ENCODE measurements at places on chromosomes 16 and 17.

- no peak for DNase-seq
Observed at GRCh38 chr16:23035240-23035639, 114.0 kb downstream of the USP31 start.

DNA sequence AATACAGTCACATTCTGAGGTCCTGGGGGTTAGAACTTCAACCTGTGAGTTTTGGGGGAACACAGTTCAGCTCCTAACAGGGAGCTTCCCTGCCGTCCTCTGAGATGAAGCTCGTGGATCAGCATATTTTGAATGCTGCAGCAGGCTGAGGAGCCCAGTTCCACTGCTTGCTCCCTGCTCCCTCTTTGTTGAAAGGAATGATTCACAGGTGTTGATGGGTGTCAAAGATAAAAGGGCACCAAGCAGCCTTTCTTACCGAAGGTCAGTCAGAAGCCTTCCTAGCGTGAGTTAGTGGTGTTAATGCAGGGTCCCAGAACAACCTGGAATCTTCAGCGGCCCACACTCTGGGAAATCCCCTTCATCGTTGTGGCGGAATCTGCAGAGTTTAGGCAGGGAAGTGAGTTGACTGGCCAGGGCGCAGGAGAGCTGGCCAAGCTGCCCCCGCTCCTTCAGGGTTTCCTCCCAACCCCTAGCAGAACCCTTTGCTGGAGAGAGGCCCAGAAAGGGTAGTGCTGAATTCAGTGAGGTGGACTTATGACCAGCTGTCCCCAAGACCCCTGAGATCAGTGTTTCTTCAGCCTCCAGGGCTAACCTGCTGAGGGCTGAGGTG, 114.8 kb downstream of the GNAO1 start:
- DNase-seq, result no peak

DNA sequence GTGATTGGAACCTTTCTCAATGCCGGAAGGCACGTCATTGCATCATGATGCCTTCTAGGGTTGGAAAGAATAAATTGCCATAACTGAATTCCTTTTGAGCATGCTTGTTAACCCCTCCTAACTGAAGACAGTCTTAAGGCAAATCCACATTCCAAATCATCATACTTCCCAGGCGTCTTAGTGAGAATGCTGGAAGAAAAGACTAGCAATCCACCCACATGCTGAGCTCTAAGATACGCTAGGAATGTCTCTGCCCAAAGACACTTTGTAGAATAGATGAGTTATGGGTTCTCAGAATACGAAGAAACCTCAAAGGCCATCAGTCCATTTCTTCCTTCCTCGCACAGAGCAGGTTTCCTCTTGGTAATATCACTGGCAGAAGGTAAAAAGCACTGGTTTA, 486.5 kb downstream of the HS3ST4 start:
- DNase-seq, result no peak

GRCh38 chr17:1422885-1423284, 22.9 kb upstream of the YWHAE start:
- DNase-seq, result peak; percentile 75

- no peak for DNase-seq
Observed at GRCh38 chr16:31094088-31094423, 541 bp downstream of the VKORC1 start.

GRCh38 chr16:57264950-57265371, 19.5 kb downstream of the PLLP start:
- no peak for DNase-seq

DNA sequence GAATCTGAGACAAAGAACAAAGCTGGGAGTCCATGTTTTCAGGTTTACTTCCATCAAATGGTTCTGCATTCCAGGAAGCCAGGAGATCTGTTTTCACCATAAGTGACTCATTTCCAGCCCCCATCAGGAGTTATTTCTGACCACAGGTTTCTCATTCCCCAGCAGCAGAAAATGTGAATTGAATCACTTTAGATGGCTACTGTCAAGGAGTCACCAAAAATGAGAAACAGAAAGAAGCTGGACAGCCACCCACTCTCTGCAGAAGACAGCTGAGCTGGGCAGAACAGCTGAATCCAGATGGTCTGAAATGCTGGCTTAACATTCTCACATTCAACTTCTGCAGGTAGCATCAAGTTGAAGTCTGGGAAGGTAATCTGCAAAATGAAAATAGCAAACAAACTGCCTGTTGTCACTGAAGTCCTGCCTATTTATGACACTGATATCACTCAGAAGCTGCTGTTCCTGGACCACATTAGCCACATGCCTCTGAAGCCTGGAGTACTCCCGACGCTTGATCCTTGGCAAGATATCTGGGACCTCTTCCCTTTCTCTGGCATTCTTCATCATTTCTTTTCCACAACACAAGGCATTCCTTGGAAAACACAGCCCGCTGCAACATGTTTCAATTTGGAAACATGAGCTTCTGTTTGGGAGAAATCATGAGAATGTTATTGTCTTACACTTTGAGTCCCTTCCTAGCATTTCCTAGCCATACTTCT, 15.3 kb downstream of the CCL11 start:
- DNase-seq, result no peak

- DNase-seq, result no peak
Observed at GRCh38 chr17:38894276-38894675, 24.4 kb downstream of the LASP1 start.

DNA sequence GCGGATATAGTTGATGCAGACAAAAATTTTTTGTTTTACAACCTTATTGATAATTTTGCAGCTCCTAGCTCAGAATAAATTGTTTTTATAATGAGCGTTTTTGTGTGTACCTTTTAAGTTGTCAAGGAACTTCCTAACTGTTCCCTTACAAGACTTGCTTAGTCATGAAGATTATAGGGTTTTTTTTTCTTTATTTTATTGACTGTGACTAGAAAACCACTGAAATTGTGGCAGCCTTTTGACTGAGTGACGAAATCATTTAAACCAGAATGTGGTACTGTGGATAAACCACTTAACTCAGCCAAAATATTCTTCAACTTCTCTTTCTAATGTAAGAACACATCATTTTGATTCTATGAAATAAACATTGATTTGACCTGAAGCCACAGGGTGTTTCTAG, 40.8 kb upstream of the VPS4A start:
- DNase-seq, result no peak

DNA sequence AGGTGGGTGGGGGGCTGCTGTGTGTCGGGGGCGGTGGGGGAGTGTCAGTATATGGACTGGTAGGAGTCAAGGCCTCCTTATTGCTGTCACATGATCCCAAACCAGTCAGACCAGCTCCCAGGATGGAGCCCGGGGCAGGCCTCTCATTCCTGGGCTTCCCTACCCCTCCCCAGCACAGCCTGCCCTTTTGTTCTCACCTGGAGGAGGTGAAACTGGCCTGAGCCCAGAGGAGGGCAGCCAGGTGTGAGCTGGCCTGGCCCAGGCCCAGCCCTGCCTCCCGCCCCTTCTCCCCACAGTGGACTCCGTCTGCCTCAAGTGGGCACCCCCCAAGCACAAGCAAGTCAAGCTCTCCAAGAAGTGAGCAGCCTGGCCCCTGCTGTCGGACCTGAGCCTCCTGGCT, 4.6 kb downstream of the PRSS8 start:
- no peak for DNase-seq

GRCh38 chr17:55458978-55459377, 37.3 kb upstream of the MMD start:
- no peak for DNase-seq

GRCh38 chr17:32627239-32627996, 140.6 kb downstream of the CDK5R1 start:
- no peak for DNase-seq

DNA sequence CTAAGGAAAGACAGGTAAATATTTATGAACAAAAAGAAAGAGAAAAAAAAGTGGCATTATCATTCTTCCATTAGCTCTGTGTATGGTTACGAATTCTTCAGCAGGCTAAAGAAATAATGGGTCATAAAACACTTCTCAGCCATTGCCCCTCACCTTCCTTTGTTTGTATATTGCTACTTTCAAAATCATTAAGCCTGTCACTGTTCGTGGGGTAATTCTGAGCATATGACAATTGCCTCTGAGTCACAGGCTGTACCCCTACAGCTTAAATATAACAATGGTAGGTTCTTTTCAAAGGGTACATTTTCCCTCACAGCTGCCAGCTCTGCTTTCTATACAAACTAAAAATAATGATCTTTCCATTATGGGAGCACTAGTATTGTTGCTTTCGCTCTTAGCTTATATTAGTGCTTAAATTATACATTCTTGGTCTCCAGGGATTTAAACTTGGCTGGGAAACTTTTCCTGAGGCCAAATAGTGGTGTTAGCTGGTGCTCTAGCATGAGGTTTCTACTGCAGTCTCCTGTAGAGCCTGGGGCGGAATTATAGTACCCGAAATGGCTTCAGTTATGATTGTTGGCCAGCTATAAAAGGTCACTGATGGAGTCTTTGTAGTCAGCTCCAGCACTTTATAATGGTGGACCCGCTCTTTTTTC, 74.7 kb upstream of the CDH11 start:
- DNase-seq, result no peak

DNA sequence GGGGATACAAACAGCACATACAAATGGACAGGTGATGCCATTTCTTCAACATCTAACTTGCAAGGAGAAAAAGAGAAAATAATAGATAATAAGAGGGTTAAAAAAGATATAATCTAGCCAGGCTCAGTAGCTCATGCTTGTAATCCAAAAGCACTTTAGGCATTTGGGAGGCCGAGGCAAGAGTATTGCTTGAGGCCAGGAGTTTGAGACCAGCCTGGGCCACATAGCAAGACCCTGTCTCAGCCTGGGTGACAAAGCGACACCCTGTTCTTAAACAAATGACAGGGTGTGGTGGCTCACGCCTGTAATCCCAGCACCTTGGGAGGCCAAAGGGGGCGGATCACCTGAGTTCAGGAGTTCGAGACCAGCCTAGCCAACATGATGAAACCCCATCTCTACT, 19.3 kb downstream of the C16orf87 start:
- no peak for DNase-seq

DNA sequence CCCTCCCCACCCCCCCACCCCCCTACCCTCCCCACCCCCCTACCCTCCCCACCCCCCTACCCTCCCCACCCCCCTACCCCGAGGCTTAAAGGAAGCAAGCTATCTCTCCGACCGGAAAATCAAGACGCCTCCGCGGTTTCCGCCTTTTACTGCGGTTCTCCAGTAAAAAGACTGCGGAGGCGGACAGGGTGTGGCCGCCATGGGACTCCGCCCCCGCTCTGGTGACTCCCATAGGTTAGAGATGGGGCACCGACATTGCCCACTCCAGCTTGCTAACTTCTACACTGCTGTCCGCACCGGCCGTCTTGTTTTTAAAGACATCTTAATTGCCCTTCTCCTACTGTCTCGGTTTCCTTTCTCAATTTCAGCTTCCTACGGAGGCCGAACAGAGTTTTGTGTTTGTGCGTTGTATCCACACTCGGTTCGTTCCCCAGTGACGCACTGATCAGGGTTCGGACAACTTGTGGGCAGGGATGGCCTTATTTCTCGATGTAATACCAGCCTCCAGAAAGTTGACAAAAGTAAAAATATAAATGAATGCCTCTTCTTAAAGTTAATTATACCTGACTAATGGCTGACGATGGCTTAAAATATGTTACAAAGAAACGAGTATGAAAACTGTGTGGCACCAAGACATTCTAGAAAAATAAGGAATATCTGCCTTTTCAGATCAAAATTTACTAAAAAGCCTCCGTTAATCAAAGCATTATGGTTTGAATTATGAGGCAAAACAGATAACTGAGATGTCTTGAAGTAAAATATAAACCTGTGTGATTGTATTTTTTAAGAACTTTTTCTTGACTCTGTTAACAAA, 1.1 kb upstream of the ZNF200 start:
- DNase-seq, result no peak

DNA sequence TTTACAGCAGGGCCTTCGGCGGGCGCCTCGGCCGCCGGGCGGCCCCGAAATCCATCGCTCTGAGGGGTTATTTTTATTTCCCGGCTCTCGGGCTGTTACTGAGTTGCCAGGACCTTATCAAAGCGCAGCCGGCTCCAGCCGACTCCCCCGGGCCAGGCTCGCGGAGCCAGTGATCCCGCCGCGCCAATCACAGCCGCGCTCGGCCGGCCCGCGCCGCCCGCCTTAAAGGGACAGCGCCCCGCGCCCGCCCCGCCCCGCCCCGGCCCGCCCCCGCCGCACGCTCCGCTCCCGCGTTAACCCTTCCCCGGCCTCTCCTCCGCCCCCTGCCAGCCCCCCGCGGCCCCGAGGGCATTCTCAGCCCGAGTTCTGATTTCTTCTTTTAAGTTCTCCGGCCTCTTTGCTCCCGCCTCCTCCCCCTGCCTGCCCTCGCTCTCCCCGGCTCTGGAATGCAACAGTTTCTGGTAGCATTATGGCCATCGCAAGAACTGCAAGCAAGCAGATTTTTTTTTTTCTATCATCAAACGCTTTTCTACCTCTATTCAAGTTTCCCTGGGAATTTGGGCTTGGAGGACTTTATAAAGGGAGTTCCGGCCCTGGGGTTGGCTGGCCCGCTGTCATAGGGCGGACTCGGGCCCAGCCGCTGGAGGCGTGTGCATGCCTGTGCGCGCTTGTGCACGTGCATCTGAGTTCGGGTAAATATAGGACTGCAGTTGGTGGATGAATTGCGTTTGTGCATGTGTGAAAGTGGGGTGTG, at the start of gene AXIN2:
AXIN2 (minus strand) TSS at position 197 of the 754 bp plus-strand sequence. CDS start 3,028 bp downstream, outside the sequence.
- peak; percentile 64 for DNase-seq

- peak; percentile 75 for DNase-seq
Observed at GRCh38 chr17:35022536-35023063, 40.9 kb downstream of the RFFL start.

DNA sequence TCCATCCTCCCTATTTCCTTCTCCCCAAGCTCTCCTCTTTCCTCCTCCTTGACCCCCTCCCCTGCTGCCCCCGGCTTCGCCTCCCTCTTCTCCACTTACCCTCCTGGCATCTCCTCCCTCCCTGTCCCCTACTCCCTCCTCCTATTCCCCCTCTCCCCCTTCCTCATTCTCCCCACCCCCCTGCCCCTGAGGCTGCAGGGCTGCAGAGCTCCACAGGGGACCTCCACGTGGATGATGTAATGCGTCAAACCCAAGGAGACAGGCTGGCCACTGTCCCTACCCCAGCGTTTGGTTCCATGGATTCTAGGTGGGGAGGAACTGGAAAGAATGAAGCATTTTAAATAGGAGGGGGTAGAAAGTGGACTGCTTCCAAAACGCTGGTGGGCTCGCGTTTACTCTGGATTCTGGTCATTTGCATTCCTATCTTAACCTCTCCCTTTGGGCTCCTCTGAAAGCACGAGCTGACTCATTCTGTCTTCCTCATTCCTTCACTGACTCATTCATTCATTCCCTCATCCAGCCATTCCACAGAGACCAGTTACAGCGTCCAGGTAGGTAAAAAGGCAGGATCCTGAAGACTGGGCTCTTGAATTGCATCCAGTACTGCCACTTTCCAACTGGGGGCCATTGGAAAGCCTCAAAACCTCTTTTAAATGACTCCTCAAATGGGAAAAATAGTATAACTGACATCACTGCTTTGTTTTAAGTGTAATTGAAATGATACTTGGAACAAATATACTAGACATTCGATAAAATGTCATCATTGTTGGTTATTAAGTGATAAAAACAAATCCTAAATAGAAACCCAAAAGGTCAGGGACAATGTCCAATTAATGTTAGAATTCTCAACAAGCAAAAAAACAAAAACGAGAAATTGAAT, 943 bp upstream of the COTL1 start:
- peak; percentile 88 for DNase-seq

- no peak for DNase-seq
Observed at GRCh38 chr17:74770498-74771318, 5.4 kb downstream of the NAT9 start.

GRCh38 chr17:58415371-58416055, 1.8 kb downstream of the RNF43 start:
- DNase-seq, result no peak

Measured in amniotic stem cell (primary cell).